Cardiac muscle cell (in vitro differentiated cells and primary cell): ENCODE measurements at places on chromosomes 11 and 22. TPM values are rescaled to one million over a fixed set of nuclear protein-coding genes. Genes with fewer than 3 reads are reported as not detected.

DNA sequence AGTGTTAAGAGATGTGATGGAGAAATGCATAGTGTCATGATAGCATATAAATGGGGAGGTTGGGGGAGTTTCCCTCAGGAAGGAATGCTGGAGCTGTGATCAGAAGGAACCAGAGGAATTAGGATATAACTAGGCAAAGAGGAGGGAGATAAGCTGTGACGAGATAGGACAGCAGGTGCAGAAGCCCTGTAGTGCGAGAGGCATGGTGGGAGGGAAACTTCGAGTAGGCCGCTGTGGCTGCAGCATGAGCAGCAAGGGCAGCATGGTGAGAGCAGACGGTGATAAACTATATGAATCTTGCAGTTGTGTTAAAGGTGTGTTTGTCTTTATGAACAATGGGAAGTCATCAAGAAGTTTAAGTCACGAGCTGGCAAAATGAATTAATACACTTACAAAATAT is 109.9 kb downstream of the EMSY start:
- peak overlapping the region; percentile 21 for H3K27ac ChIP-seq
- H3K36me3 ChIP-seq = no peaks in the 10 kb centered on the region
- H3K27me3 ChIP-seq = no peaks in the 10 kb centered on the region
- DNase-seq = no peak

GRCh38 chr11:69353696-69354544 is 60.0 kb downstream of the MYEOV start:
- H3K4me3 ChIP-seq = no peak overlapping the region
- H3K27ac ChIP-seq = no peak overlapping the region
- H3K27me3 ChIP-seq = peaks cover 2% of the 10 kb centered on the region
- H3K36me3 ChIP-seq = no peaks in the 10 kb centered on the region
- no peak for DNase-seq

GRCh38 chr11:94058630-94059029 is 37.5 kb downstream of the HEPHL1 start:
- DNase-seq = no peak
- no peaks in the 10 kb centered on the region for H3K4me1 ChIP-seq
- H3K4me3 ChIP-seq = no peak overlapping the region
- no peaks in the 10 kb centered on the region for H3K27me3 ChIP-seq
- H3K36me3 ChIP-seq = no peaks in the 10 kb centered on the region

Gene CEP164
- 16.8 and 31.8 TPM in 2 replicates for total RNA-seq
